ENCODE measurements at places on chromosomes 2 and 18. TPM values are rescaled to one million over a fixed set of nuclear protein-coding genes. Genes with fewer than 3 reads are reported as not detected.

- no peaks in the 10 kb centered on the region for H3K4me1 ChIP-seq
- no peaks in the 10 kb centered on the region for H3K27me3 ChIP-seq
- no peak overlapping the region for H3K27ac ChIP-seq
These were observed 40.8 kb downstream of the KCMF1 start for GRCh38 chr2:85011747-85012146.

The DUSP2 gene
- total RNA-seq = 28.1 TPM

The SERPINB12 gene
- not detected for total RNA-seq

- H3K4me1 ChIP-seq = no peaks in the 10 kb centered on the region
- H3K27me3 ChIP-seq = no peaks in the 10 kb centered on the region
- H3K27ac ChIP-seq = no peak overlapping the region
- no peaks in the 10 kb centered on the region for H3K36me3 ChIP-seq
- no peak for DNase-seq
- H3K4me3 ChIP-seq = no peak overlapping the region
These were observed 4.9 kb downstream of the DARS1 start for GRCh38 chr2:135980434-135981079.

The MAPK4 gene
- 0.83 TPM for total RNA-seq

GRCh38 chr18:79787865-79788733 lies 9.6 kb upstream of the KCNG2 start:
- H3K27ac ChIP-seq = no peak overlapping the region
- H3K36me3 ChIP-seq = no peaks in the 10 kb centered on the region
- no peak for DNase-seq

DNA sequence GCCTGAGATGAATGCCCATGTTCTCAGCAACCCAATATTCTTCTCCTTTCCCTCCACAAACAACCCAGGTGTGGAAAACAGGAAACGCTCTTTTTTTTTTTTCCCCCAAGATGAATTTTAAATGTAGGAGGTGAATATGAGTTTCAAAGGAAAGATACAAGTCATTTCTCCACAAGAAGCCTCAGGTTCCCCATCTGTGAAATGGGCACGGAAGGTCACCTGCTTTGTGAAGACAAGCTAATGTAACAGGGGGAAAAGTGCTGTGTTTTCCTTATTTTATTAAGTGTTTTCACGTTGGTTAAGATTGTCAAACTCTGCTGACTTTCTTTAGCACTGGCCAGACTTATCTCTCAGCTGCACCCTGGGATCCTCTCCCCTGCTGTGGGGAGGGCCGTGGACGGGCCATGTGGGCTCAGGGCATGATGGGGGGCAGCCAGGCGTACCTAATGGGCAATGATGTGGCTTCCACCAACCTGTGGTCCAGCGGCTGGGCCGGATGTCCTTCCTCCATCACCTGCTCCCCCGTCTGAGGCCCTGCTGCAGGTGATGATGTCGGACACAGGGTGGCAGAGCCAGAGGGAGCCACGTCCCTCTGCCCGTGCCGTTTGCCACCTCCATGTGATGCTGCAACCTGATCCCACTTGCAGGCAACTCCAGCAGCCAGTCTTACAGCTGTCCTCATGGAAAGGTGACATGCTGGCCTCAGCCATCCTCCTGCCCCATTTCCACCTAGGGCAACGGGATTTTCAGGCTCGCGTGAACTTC lies 130.0 kb upstream of the PXDN start:
- no peak overlapping the region for H3K27ac ChIP-seq
- no peaks in the 10 kb centered on the region for H3K27me3 ChIP-seq
- no peaks in the 10 kb centered on the region for H3K4me1 ChIP-seq
- no peaks in the 10 kb centered on the region for H3K36me3 ChIP-seq
- H3K4me3 ChIP-seq = no peak overlapping the region
- DNase-seq = no peak

The RAPGEF4 gene
- 9.0 TPM for total RNA-seq

The EFHD1 gene
- 7.4 TPM for total RNA-seq

GRCh38 chr2:174013315-174013751 lies 48.2 kb upstream of the SP3 start:
- peak overlapping the region; percentile 41 for H3K4me3 ChIP-seq
- no peaks in the 10 kb centered on the region for H3K27me3 ChIP-seq
- no peaks in the 10 kb centered on the region for H3K36me3 ChIP-seq
- peak; percentile 51 for DNase-seq
- peak overlapping the region; percentile 78 for H3K27ac ChIP-seq

- H3K27me3 ChIP-seq = no peaks in the 10 kb centered on the region
- H3K4me3 ChIP-seq = no peak overlapping the region
These were observed 649.4 kb upstream of the SLC8A1 start for GRCh38 chr2:41101281-41101680.

DNA sequence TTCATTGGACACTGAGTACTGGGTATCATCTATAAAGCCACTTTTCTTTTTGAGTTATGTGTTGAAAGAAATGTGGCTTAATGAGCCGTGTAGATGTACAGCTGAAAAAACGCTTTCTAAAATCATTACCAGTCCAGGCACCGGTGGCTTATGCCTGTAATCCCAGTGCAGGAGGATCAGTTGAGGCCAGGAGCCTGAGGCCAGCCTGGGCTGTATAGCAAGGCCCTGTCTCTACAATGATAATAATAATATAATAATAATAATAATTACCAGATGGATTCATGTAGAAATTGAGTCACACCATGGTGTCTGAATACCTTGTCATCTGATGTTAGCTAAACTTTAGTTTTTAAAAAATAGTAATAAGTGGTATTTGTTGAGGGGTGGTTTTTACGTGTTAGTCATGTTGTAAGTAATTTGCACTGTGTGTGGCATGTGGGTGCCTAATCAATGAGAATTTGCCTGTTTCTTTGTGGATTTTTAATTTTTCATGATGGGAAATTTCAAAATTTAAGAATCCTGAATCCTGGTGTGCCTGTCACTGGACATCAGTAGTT lies 30.1 kb downstream of the NCK2 start:
- no peaks in the 10 kb centered on the region for H3K27me3 ChIP-seq
- no peaks in the 10 kb centered on the region for H3K36me3 ChIP-seq
- no peak overlapping the region for H3K4me3 ChIP-seq
- no peak overlapping the region for H3K27ac ChIP-seq

The TIGD1 gene
- total RNA-seq = 10.3 TPM

The DLGAP1 gene
- total RNA-seq = 4.1 TPM

The MEP1B gene
- total RNA-seq = 497 TPM

DNA sequence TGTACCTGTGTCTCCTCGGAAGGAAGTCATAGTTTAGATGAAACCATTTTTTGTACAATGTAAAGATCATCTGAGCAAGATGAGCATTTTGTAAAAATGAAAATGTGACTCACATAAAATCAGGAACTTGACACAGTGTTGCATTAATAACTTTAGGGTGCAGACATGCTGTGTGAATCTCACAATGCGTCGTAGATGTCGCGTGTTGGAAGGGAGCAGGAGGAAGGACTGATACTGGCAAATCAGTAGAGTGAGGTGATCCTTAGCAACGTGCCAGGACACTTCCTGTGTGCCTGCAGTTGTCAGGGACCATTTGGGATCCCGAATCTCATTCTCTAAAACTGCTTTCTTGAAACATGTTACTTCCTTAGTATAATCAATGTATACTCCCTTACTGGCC lies 103.1 kb downstream of the SH3BP4 start:
- H3K27ac ChIP-seq = no peak overlapping the region
- no peak for DNase-seq
- H3K36me3 ChIP-seq = peaks cover 14% of the 10 kb centered on the region
- H3K4me1 ChIP-seq = peaks cover 15% of the 10 kb centered on the region
- H3K4me3 ChIP-seq = no peak overlapping the region

GRCh38 chr18:76686737-76687231 lies 135.6 kb upstream of the ZNF236 start:
- no peaks in the 10 kb centered on the region for H3K4me1 ChIP-seq
- DNase-seq = no peak
- H3K36me3 ChIP-seq = no peaks in the 10 kb centered on the region
- no peaks in the 10 kb centered on the region for H3K27me3 ChIP-seq

The ALPG gene
- total RNA-seq = not detected

The AGXT gene
- not detected for total RNA-seq

GRCh38 chr2:20421336-20421987 lies 25.4 kb upstream of the RHOB start:
- no peak overlapping the region for H3K4me3 ChIP-seq
- DNase-seq = no peak
- H3K36me3 ChIP-seq = no peaks in the 10 kb centered on the region
- no peaks in the 10 kb centered on the region for H3K27me3 ChIP-seq

GRCh38 chr18:24402209-24402785 lies 4.7 kb upstream of the OSBPL1A start:
- no peak overlapping the region for H3K4me3 ChIP-seq
- H3K4me1 ChIP-seq = no peaks in the 10 kb centered on the region
- no peak overlapping the region for H3K27ac ChIP-seq
- no peaks in the 10 kb centered on the region for H3K27me3 ChIP-seq
- no peak for DNase-seq

The CHRNG gene
- not detected for total RNA-seq

GRCh38 chr2:65436824-65437221 lies 4.4 kb upstream of the SPRED2 start:
- no peaks in the 10 kb centered on the region for H3K36me3 ChIP-seq
- no peak for DNase-seq
- peak overlapping the region; percentile 96 for H3K27ac ChIP-seq
- no peaks in the 10 kb centered on the region for H3K27me3 ChIP-seq
- peak overlapping the region; percentile 69 for H3K4me3 ChIP-seq

DNA sequence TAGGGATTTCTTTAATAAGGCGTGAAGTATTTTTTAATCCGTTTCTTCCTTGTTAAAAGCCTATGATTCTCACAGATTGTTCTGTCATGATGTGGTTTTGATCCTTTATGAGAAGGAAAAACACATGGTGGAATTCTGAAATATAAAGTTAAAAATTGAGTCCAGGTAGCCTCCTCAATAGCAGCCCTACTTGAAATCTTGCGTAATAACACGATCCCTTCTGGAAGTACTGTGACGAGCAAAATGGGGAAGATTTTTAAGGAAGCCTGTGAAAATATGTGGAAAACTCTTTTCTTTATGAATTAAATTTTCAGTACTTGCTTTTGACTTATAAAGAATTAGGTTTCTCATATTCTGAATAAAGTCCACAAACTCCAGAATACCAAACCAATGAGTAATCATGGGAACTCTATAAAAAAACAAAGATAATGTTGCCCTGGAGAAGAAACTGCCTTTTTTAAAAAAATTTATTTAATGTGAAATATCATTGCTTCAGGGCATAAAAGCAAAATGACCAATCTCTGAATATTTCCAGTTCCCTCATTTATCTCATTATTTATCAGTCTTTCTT lies 476.4 kb upstream of the ZEB2 start:
- no peak overlapping the region for H3K27ac ChIP-seq
- no peaks in the 10 kb centered on the region for H3K36me3 ChIP-seq
- no peak for DNase-seq
- H3K4me3 ChIP-seq = no peak overlapping the region

The FAM237A gene
- total RNA-seq = not detected

The PAIP2B gene
- 2.1 TPM for total RNA-seq

The SPEG gene
- 49.5 TPM for total RNA-seq

DNA sequence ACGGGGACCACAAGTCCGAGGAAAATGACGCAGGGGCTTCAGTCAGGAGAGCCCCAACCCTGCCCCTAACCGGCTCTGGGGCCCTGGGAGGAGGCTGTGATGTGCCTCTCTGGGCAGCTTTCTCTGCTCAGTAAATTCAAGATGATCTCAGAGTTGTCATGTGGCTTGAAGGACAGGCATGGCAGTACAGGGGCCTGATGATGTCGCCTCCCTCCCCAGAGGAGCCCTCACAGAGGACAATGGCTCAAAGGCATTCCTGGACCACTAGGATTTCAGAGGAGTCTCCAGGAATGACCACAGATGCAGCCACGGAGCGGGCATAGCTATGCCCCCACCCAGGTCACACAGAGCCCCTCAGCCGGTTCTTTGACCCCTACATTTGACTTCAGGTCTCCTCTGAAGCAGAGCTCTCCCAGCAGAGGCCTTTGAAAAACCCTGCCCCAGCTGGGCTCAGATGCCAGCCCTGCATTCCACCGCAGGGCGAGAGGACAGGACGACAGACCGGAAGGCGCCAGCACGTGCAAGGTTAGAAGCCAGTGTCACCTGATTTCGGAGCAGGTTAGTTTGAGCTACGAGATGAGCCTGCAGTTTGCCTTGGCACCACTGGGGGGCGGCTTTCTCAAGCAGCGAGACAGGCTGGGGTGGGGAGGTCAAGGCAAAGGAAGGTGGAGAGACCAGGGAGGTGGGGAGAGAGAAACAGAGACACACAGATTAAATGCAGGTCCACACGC lies 39.2 kb downstream of the BIN1 start:
- peak overlapping the region; percentile 25 for H3K27ac ChIP-seq
- H3K36me3 ChIP-seq = peaks cover 15% of the 10 kb centered on the region
- H3K4me3 ChIP-seq = no peak overlapping the region
- peaks cover 32% of the 10 kb centered on the region for H3K4me1 ChIP-seq
- no peaks in the 10 kb centered on the region for H3K27me3 ChIP-seq

The ANKMY1 gene
- 27.8 TPM for total RNA-seq

GRCh38 chr2:22634167-22634566 lies 750.8 kb upstream of the KLHL29 start:
- no peaks in the 10 kb centered on the region for H3K27me3 ChIP-seq
- H3K4me1 ChIP-seq = no peaks in the 10 kb centered on the region
- H3K27ac ChIP-seq = no peak overlapping the region
- no peaks in the 10 kb centered on the region for H3K36me3 ChIP-seq

- H3K27ac ChIP-seq = peak overlapping the region; percentile 57
- H3K4me3 ChIP-seq = peak overlapping the region; percentile 73
- H3K27me3 ChIP-seq = no peaks in the 10 kb centered on the region
- peaks cover 21% of the 10 kb centered on the region for H3K4me1 ChIP-seq
These were observed 1.2 kb upstream of the HES6 start for GRCh38 chr2:238240757-238241711.

The RAD51AP2 gene
- not detected for total RNA-seq

- H3K27me3 ChIP-seq = no peaks in the 10 kb centered on the region
- no peaks in the 10 kb centered on the region for H3K4me1 ChIP-seq
- H3K27ac ChIP-seq = no peak overlapping the region
- H3K36me3 ChIP-seq = no peaks in the 10 kb centered on the region
These were observed 299.0 kb upstream of the FBXO11 start for GRCh38 chr2:48205137-48205798.

- no peak overlapping the region for H3K4me3 ChIP-seq
- DNase-seq = no peak
- H3K36me3 ChIP-seq = no peaks in the 10 kb centered on the region
- H3K27me3 ChIP-seq = no peaks in the 10 kb centered on the region
- no peaks in the 10 kb centered on the region for H3K4me1 ChIP-seq
- H3K27ac ChIP-seq = no peak overlapping the region
These were observed 28.4 kb downstream of the GNLY start for GRCh38 chr2:85722519-85722918.

Data from Peyer's patch (tissue), 4 donors.